Endothelial cell (in vitro differentiated cells): ENCODE measurements at places on chromosomes 12 and 14. TPM values are rescaled to one million over a fixed set of nuclear protein-coding genes. Genes with fewer than 3 reads are reported as not detected.

GRCh38 chr12:78361683-78362082 lies 502.9 kb upstream of the SYT1 start:
- DNase-seq, result no peak

- DNase-seq, result no peak
Measured at GRCh38 chr14:93073358-93073707, 42.4 kb downstream of the ITPK1 start.

GRCh38 chr14:93937519-93937918 lies 10.4 kb downstream of the FAM181A start:
- DNase-seq, result no peak

DNA sequence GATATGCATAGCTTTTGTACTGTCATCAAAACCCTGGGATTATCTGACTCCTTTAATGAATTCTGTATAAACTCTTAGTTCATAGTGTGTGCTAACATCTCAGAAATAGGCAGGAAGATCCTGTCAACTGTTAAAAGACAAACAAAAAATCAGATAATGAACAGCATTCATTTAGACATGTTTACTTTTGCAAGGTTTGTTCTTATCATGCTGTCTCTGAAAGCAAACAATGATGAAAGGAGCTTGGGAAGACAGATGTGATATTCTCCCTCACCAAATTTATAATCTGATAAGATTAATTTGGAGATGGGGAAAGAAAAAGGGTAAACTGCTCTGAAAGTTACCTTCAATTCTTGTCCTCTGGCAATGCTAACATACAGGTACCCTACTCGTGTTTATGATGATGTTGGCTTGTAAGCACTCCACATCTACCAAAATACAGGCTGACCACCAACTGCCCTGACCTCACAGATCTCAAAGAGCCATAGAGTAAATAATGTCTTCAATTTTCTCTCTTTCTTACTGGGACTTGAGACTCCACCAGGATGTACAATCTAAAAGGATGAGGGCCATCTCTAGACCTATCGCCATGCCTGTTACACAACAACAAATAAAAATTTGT lies 233.8 kb downstream of the SSPN start:
- no peak for DNase-seq

- DNase-seq, result no peak
Measured at GRCh38 chr12:26648066-26648465, 184.9 kb downstream of the ITPR2 start.

CCDC175 gene
- not detected for total RNA-seq

ZNF385A gene
- 15.6 TPM for total RNA-seq

GRCh38 chr14:35161231-35161630 lies 38.9 kb downstream of the PRORP start:
- no peak for DNase-seq

- DNase-seq, result no peak
Measured at GRCh38 chr14:89466944-89467343, 49.9 kb upstream of the FOXN3 start.

- no peak for DNase-seq
Measured at GRCh38 chr12:26044592-26044991, 80.2 kb downstream of the BHLHE41 start.

- DNase-seq, result no peak
Measured at GRCh38 chr14:65424531-65424930, 12.0 kb downstream of the FUT8 start.

DNA sequence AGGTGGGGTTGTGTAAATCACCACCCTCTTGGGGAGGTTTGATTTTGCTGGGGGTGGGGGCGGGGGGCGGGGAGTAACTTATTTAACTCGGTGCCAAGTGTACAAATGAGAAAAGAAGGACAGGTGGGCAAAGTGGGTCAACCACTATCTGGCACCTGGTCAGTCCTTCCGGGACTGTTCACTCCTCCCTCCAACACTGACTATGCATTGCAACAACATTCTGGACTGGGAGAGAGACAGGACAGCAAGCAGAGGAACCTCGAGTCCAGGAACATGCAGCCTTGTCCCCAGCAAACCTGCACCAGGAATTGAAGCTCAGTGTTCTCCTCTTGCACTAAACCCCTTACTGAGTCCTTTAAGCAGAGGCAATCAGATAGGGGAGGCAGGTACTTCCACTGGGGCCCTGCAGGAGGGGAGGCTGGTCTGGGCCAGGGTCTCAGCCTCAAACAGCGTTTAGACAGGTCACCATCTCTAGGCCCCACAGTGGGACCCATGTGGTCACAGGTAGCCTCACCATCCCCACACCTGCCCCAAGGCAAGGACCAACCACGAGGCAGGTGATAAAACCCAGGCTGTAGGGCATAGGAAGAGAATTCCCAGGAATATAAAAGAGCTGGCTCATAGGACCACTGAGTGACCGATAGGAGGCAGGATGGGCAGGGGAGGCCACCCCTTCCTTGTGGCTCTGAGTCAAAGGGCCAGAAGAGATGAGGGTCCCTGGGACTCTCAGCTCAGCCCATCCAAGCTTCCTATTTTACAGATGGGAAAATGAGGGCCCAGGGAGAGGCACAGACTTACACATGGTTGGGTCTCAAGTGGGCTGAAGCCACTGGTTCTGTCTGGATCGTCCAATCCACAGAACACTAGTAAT lies 9.8 kb downstream of the CCDC85C start:
- DNase-seq, result no peak

VDR gene
- 2.3 TPM for total RNA-seq

DNA sequence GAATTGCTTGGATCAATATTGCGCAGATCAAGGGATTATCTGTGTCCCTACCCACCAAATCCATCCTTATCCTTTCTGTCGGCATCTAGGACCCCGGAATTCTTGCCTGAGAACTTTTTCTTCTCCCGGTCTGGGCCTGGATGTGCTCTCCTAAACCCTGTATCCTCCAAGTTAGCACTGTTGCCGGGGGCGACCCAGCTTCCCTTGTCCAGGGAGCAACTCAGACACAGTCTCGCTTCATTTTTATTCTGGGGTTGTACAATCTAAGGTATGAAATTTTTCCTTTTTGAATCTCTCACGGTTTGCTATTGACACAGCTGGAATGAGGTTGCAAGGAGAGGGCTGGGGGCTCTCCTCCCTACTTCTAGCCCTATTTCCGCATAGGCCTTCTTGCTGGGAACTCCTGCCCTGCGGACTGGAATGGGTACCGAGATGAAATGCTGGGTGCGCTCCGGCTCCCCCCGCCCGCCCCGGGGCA lies 403 bp upstream of the PNP start:
- peak; percentile 31 for DNase-seq
